ENCODE measurements at places on chromosomes 6 and 20.

GRCh38 chr20:62738025-62738881 lies 29.6 kb downstream of the NTSR1 start:
- peak; percentile 32 for DNase-seq

DNA sequence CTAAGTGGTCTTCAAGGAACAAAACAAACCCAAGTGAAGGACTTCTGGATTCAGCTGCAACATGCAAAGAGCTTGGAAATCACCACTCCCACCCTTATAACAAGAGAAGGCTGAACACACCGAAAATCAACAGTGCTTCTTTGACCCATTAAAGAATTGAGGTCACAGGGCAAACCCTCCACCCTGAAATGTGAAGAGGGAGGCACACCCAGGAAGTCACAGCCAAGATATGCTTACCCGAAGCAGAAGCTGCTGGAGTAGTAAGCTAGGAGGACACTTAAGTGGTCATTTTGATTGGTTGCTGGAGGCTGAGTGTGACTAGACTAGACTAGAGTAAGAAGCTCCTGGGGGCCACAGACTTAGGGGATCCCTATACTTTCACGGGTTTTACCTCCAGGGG lies 188.2 kb upstream of the SSTR4 start:
- no peak for DNase-seq

DNA sequence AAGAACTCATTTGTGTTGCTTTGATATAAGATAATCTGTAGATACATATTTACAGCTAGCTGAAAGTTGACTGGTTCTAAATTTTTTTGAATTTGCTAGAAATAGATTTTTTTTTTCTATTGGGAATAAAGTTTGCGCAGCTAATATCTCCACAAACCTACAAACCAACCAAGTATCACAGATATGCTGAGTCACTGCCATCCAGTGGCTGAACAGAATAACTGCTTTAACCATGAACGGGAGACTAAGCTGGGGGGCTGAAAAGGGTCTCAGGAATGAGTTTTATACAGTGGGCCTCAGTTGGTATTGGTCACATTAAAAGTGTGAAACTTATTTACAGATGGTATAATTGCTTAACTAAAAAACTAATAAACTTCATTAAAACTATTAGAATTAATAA lies 326.7 kb upstream of the CNR1 start:
- no peak for DNase-seq

- DNase-seq: no peak
Observed at GRCh38 chr6:98443633-98444032, 390.7 kb upstream of the POU3F2 start.

DNA sequence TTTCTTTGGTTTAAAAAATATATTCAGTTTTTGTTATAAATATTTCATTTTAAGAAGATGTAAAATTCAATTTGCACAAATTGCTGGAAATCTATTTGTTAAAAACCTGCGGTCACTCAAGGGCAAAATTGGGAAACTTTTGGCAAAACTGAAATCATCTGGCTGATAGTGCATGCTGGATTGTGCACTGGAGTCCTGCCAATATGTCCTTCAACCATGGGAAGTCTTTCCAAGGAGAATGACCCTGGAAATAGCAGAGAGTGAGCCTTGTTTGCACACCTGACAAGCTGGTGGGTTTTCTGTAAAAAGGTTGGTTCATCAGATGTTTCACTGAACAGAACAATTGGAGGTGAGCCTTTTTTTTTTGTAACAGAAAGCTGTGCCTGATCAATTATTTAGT lies 413.5 kb downstream of the BTBD3 start:
- no peak for DNase-seq

DNA sequence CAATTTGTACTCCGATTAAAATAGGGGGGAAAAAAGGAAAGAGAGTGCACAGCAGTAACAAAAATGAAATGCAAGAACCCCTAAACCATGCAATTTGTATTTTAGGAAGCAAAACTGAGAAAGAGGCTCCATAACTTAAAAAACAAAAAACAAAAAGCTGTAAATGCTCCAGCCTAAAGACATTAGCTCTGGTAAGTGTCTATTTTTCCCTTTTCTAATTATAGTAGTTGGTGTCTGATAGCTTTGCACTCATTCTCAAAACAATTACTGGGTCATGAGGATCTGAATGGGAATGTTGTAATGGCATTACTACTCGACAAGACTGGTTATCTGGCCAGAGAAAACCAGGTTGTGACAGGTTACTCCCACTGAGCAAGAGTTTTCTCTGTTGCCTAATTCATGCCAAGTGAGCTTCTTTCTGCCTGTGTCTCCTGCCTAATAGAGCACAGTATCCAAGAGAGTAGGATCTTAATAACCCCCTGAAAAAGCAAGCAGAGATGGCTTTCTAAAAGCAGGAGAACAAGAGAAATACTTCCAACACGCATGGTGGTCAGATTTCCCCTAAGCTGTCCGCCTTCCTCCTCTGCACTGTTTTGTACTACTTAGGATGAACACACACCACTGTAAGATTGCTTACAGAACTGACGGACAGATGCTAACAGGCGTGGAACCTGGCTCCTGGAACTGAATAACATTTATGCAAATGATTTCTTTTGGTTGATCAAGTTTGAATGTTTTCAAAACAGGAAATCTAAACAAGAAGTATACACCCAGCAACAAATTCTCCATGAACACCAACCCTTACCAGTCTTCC lies 86.4 kb downstream of the FKBP5 start:
- DNase-seq: no peak

DNA sequence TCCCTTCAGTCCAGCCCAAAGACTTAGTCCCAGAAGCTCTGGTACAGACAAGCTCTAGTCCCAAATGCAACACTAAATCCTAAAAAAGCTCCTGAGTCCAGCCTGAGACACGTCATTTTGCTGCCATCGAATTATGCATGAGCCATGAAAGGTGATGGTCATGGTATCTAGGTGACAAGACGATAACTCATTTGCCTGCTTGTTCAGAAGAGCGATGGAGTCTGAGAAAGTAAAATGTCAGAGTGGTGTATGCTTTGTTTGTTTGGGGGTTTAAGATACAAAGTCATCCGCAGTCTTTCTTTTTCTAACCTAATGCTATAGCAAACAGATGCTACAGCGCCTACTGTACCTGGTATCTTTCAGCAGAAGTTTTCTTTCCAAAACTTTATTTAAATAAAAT lies 54.7 kb downstream of the SLC23A2 start:
- DNase-seq: no peak

- DNase-seq: no peak
Observed at GRCh38 chr6:69138893-69139494, 503.9 kb downstream of the ADGRB3 start.

DNA sequence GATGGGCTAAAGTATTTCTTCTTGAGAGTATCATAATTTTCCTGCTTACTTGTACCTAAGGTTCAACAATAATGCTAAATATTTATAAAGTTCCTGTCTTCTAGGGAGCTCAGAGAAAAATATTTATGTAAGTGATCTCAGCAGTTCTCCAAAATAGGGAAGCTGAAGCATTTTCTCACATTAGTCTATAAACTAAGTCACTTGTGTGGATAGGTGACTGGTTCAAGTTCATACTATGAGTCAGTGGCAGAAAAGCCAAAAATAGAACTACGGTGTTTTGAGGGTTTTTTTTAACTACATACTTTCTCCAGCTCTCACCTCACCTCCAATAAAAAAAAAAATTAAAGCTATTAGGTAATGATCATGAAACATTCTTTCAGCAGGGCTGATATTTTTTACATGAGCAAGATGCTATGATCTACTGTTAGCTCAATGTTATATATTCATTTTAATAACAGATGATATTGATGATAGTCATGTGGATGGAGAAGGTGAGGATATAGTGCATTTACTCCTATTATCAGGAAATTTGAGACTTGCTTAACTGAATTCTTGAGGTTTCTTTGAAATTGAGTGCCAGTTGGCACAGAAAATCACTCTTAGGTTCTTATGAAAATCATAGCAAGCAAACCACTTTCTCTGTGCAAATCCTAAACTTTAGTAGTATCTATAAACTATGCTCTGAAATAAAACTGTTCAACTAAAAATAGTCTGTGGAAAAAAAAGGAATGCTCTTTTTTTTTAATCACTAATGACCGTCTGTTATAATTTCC lies 4.1 kb upstream of the MOXD1 start:
- DNase-seq: no peak

- DNase-seq: no peak
Observed at GRCh38 chr6:55827818-55828522, 47.4 kb downstream of the BMP5 start.

DNA sequence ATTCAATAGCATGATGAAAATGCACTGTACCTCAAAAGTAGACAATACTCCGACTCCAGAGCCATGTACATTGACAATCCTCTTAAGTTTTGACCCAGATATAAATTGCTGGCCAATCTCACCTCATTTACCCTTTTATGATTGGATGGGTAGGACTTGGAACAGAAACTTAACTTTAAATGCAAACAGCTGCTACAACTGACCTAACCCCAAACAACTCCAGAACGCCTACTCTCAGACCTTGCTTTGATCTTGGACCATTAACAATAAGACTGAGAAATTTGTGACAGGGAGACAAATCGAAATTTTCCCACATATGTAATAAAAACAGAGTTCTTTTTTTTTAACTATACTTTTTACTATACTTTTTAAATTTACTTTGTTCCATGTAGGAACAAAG lies 200.5 kb upstream of the MCHR2 start:
- DNase-seq: no peak

All from activated naive CD8-positive, alpha-beta T cell treated with anti-CD3 and anti-CD28 coated beads, Interleukin-2, amount 10 ng/mL, durations not matched to agents 7 days and 5 days (primary cell).